Left colon (tissue), 2 donors: ENCODE measurements at places on chromosomes 7 and 10. TPM values are rescaled to one million over a fixed set of nuclear protein-coding genes. Genes with fewer than 3 reads are reported as not detected.

Gene ATP6V1F
- 65.8 TPM for total RNA-seq

Gene LBX1
- total RNA-seq: not detected

Gene ACHE
- 18.4 TPM for total RNA-seq

Gene FAM131B
- 0.27 TPM for total RNA-seq

DNA sequence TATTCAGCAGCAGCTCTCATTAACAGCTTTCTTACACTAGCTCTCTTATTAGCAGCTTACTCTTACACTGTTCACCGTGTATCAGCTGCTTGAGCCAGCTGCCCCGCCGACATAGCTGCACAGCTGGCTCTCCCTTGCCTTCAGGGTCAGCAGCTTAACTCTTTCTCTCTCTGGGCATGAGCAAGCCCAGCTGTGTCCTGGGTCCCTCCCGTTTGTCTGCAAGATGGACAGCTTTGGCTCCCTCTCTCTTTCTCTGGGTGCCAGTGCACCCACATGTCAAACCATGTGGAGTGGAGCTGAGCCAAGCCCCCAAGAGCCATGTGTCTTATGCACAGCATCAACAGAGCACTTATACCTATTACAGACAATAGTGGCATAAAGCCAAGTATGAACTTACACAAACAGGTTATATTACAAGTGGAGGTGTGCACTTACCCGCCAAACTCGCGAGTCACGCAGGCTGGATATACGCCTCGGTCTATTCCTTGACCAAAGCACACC lies 35.7 kb upstream of the MTPAP start:
- DNase-seq: no peak

GRCh38 chr7:51226063-51226755 lies 90.4 kb downstream of the COBL start:
- no peak for DNase-seq

DNA sequence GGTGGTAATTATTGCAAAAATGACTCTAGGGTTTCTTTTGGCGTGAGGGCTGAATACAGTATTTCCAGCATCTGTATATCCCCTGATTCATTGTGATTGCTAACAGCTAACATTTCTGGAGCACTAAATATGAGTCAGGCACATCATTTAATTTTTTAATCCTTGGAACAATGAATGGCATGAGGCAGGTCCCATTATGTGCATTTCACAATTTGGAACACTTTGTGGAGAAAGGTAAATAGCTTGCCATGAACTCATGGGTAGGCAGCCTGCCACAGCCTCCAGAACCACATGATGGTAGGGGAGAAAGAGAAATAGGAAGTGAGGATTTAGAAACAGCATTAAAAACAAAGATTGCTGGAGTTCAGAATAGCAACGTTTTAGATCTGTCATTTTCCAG lies 1.7 kb downstream of the NPTX2 start:
- no peak for DNase-seq

DNA sequence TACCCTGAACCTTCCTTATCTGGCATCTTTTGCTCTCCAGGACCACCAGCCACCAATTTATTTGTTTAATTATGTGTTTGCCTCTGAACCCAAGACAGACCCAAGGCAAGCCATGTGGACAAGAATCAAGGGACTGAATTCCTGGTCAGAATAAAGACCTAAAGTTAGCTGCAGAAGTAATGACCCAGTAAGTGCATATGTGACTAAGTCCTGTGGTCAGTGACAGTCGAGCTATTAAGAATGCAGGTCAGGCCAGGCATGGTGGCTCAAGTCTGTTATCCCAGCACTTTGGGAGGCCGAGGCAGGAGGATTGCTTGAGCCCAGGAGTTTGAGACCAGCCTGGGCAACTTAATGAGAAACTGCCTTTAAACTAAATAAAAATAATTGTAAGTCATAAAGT lies 139.4 kb downstream of the CCDC71L start:
- DNase-seq: no peak

GRCh38 chr7:43640679-43641078 lies 57.8 kb downstream of the STK17A start:
- no peak for DNase-seq

DNA sequence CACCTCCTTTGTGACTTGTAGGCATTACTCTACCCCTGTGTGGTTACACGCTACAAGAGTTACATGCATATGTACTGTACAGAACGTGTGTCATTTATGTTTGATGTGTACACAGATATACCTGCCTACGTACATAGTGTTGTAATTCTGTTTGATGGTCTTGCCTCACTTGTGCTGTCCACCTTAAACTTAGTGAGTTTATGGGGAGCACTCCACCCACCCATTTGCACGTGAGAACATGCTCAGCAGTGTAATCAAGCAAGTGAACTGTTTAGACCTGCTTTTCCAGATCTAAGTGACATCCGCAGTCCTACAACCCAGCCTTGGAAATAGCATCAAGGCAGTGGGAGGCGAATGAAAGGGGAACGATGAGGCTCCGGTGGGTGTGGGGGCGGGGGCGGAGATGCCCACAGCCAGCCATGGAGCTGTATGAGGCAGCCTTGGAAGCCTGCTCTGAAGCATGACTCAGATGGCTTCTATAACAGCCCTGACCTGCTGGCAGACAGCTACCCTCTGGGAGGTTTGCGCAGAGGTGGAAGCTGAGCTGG lies 52.1 kb downstream of the SUFU start:
- no peak for DNase-seq

DNA sequence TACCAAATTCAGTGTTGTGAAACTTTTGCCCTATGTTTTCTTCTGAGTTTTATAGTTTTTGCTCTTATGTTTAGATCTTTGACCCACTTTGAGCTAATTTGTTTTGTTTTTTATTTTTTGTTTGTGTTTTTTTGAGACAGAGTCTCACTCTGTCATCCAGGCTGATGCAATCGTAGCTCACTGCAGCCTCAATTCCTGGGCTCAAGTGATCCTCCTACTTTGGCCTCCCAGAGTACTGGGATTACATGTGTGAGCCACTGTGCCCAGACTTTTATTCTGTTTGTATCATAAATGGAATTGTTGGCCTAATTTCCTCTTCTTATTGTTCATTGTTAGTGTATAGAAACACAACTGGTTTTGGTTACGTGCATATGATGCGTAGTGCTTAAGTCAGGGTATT lies 43.2 kb upstream of the ZMIZ2 start:
- no peak for DNase-seq
